ENCODE measurements at places on chromosomes 13 and 19.
A peak's percentile ranks its signal among the peaks of the same experiment; 100 is the strongest.

DNA sequence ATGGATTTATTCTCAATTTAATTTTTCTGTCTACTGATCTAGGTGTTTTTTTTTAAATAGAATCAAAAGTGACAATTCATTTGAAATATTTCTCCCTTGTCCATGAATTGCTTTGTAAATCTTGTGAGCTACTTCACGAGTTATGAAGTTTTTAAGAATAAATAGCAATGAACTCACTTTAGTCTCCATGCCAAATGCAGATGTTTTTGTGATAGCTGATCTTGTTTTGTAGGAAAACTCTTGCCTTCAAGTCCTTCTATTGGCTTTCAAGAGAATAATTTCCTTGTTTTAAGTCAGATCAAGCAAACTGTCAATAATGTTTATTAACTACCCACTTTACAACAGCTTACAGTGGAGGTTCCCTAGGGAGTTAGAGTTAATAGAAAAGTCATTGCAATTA is 99.8 kb downstream of the ITGBL1 start:
- no peak for DNase-seq

DNA sequence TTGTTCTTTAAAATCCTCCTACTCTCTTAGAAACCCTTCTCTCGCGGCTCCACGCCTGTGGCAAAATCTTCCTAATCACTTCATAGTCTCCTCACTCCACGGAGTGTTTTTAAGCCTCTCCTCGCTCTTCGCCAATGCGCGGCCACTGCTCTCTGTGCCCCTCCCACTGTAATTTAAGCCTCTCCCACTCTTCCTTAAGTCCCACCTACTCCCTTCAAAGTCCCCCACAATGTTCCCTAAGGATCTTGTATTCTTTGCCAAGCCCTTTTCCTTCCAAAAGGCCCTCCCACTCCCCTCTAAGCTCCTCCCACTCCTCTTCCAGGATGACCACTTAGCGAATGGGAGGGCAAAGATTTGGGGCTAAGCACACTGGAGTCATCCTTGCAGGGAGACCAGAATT is 1.3 kb downstream of the FIZ1 start:
- DNase-seq, result no peak

DNA sequence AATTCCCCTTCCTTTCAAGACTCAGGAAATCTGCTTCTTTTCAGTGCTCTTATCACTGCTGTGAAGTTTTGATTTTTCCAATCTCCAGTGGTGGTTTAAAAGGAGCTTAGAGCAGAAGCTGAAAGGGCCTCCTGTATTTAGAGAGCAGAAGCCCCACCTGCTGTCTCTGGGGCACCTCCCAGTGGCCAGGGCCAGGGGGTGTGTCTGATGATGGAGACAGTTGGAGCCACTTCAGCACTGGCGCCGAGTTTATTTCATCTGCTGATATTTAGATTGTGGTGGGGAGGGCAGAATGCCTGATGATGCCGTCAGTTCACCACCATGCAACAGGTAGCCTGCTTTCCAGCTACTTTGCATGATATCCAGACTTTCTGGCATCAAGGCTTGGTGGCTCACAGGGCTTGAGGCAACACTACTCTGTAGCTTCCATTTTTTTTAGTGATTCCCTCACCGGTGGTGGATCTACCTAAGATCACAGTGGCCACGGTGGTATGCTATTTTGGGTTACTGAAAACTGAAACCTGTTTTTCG is 371.9 kb downstream of the KCNRG start:
- peak; percentile 33 for DNase-seq

DNA sequence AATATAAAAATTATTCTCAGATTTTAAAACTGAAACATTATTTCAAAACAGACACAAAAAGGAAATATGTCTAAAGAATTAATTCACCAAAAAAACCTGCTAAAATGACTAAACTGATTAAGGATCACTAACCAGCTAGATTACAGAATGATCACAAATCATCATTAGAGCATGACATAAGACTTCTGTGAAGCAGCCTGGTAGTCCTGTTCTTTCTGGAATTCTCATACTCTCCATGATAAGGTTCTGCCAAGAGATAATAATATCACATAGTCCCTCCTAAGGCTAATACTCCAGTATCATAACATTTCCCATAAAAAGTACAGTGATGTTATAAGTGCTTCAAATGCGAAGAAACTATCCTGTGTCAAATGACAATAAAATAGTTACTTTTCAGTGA is 1814.9 kb downstream of the SLITRK5 start:
- DNase-seq, result no peak

DNA sequence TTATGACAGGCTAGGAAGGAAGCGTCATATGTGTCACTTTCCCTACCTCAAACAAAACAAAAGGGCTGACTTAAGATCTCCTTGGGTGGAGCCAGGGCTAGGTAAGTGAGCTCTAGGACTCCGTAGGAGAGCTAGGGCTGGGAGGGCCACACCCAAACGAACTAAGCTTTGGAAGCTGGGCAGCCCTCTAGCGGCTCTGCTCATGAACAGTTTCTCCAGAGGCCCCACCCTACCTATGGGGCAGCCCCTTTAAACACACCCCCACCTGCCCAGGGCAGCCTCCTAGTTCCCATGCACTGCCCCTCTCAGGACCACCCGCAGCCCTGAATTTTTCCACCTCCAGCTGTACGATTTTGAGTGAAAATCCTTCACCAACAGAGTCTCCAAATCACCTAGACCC is 3.5 kb downstream of the PEG3 start:
- no peak for DNase-seq

DNA sequence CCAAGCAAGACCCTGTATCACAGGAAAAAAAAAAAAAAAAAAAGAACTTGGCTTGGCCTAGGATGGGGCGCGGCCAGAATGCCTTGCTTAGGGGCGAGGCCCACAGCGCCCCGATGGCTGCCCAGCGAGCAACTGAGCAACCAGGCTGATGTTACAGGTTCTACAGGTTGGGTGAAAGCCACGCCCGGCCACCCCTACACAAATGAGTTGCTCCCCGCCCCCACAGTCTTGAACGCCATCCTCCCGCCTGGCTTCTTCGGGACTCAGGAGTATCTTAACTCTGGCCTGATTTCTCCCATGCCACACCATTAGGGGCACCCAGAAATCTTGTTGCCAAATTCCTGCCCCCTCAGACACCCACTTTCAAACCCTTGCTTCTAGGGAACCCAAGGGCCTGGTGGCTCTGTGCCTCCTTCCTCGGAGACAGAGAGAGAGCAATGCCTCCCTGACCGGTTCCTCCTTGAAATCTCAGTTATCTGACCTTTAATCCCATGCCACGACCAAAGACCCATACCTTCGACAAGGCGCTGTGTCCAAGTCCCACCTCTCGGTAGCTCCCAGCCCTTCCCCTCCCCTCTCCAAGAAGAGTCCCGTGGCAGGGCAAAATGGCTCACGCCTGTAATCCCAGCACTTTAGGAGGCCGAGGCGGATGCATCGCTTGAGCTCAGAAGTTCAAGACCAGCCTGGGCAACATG is 1.1 kb upstream of the CBLC start:
- no peak for DNase-seq

DNA sequence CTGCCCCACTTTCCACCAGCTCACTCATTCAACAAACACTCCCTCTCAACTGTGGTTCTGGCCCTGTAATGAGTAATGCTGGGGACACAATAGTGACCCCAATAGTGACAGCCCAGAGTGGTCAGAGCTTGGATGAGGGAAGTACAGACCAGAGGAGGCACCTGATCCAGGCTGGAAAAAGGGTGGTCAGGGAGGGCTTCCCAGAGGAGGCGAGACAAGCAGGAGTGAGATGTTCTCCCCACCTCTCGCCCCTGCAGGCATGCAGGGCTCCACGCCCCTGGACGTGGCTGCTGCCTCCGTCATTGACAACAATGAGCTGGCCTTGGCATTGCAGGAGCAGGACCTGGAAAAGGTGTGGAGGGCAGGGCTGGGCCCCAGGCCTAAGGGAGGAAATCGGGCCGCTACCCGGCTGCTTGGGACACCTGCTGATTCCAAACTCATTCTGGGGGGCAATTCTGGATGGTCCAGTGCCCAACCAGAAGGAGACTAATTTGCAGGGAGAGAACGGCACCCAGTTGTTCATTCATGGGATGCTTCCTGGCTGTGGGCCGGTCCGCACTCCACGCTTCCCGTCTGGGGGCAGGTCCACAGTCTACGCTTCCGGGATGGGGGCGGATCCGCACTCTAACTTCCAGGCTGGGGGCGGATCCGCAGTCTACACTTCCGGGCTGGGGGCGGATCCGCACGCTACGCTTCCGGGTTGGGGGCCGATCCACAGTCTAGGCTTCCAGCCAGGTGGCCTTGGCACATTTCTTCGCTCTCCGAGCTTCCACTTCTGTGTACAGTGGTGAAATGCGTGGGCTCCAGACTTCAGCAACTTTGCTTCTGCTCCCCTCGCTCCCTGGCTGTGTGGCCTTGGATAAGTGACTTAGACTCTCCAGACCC is 63.4 kb downstream of the RYR1 start:
- no peak for DNase-seq

DNA sequence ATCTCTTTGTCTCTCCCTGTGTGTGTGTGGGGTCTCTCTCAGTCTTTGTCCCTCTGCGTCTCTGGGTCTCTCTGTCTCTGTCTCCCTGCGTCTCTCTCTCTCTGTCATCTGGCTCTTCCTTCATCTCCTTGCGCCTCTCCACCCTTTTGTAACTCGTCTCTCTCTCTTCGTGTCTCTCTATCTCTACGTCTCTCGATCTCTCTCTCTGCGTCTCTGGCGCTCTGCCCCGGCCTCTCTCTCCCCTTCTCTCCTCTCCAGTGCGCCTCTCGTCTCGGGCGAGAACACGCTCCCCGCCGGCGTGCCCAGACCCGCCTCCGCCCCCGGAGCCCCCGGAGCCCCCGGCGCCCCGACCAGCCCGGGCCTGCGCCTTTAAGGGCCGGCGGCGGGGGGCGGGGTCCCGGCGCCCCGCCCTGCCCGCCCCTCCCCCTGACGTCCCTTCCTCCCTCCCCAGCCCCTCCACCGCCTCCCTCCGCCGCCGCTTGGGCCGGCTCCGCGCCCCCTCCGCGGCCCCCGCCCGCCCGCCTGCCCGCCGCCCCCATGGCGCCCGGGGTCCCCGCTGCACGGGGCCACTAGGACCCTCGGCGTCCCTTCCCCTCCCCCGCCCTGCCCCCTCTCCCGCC is at the start of gene MARK4:
TSS of gene MARK4 (plus strand) at position 440 of the 620 bp plus-strand sequence. CDS start 318 bp downstream, outside the sequence.
- DNase-seq, result peak; percentile 67

DNA sequence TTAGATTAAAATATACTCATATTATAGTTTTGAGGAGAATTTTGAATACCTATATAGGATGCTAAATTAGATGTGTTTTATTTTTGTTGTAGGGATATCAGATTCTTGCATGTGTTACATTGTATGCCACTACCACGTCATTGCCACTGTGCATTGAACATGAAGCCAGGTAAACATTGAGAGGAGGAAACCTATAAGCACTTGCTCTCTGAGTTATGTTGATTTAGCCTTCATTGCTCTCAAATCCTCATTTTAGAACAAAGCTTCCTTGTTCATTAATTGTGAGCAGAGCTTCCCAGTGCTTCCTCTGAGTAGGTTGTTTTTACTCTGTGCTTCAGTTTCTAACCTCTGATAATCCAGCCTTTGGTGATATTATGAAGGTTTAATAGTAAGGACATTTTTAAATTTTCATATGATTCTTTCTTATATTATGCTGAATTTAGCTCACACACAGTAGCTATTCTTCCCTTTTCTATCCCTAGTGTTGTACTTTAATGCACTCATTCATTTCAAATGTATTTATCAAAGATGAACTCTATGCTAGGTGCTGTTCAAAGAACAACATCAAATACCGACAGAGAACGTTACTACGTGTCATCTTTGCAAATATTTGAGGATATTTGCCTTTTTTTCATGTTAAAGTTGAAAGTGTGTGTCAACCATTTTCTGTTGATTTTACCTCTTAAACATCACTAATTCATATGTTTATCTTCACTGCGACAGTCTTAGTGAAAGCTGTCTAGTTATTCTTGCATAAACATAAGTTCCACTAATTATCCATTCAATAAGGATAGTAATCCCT is 1448.0 kb upstream of the MIR17HG start:
- no peak for DNase-seq

DNA sequence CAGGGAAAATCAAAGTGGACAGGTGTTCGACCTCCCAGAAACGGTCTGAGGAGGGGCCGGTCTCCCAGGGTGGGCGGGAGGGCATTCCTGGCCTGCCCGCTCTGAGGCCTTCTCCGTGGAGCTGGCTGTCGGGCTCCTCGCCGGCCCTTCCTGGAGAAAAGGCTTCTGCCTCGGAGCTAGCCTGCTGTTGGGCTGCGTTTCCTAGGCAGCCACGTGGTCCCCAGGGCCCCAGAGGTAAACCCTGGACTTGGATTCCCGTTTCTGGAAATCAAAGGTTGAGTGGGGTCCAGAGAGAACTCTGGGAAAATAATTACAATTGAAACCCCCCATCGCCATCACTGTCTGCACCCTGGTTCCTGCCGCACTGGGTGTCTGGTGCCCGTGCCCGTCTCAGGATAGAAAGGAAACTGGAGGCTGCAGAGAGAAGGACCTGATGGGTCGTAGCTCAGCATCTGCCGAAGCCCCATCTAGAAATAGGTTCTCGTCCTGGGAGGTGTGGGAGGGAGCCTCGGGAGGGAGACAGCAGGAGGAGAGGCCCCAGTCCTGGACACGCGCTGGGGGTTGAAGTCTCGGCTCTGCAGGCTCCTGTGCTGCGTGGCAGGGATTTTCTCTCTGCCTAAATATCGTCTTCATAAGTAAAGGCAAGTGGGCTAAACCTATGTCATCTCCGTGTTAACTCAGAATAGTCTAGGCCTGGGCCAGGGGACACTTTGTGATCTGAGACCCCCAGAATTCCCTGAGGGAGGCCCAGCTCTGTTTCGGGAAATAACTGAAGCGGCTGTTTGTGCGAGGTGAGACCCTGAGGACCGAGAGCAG is 7.7 kb upstream of the PROZ start:
- DNase-seq, result no peak

GRCh38 chr19:4449022-4449638 is 8.5 kb downstream of the UBXN6 start:
- DNase-seq, result no peak

- DNase-seq, result no peak
Measured at GRCh38 chr13:32504263-32504662, 34.3 kb downstream of the N4BP2L2 start.

DNA sequence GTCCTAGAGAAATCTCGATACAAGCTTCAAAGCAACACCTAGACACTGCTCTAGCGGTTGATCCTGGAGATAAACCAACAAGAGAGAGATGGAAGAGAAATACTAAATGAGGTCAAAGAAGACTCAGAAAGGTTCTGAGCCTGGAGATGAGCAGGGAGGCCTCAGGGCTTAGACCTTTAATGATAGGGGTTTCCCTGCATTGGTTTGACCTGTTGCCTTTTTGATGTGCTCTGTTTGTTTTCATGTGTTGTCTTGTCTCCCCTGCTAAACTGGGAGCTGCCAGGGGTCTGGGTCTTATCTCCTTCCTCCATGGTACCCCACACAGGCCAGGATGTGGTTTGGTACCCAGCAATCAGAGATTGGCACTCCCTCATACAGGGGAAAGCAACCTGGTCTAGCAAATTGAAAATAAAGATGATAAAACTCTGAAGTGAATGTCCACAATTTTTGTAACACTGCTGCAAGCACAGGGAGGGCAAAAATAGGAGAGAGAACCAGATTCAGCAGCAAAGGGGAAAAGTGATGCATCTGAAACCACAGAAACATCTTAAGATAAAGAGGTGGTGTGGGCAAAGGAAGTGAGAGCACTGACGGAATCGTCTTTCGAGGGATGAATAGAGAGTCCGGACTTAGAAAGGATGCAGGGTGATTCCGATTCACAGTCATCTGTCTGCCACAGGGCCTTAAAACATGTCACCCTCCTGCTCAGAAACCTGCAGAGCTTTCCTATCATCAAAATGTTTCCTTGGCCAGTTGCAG is 3.5 kb downstream of the FFAR2 start:
- DNase-seq, result no peak

- DNase-seq, result no peak
Measured at GRCh38 chr19:47406711-47407416, 12.5 kb downstream of the MEIS3 start.

- DNase-seq, result no peak
Measured at GRCh38 chr13:45468635-45469034, 3.9 kb downstream of the COG3 start.

GRCh38 chr13:111210091-111210490 is 95.0 kb downstream of the ARHGEF7 start:
- no peak for DNase-seq
